ENCODE measurements at places on chromosomes 3 and 15.
A peak's percentile ranks its signal among the peaks of the same experiment; 100 is the strongest.

- peak; percentile 5 for DNase-seq
These were observed 120.9 kb downstream of the ERC2 start for GRCh38 chr3:56347219-56347871.

GRCh38 chr3:55790596-55791350 lies 303.7 kb upstream of the WNT5A start:
- no peak for DNase-seq

GRCh38 chr3:123071146-123071545 lies 4.3 kb downstream of the PDIA5 start:
- DNase-seq: no peak

- DNase-seq: no peak
These were observed 145.5 kb upstream of the SYNPR start for GRCh38 chr3:63132461-63133250.

DNA sequence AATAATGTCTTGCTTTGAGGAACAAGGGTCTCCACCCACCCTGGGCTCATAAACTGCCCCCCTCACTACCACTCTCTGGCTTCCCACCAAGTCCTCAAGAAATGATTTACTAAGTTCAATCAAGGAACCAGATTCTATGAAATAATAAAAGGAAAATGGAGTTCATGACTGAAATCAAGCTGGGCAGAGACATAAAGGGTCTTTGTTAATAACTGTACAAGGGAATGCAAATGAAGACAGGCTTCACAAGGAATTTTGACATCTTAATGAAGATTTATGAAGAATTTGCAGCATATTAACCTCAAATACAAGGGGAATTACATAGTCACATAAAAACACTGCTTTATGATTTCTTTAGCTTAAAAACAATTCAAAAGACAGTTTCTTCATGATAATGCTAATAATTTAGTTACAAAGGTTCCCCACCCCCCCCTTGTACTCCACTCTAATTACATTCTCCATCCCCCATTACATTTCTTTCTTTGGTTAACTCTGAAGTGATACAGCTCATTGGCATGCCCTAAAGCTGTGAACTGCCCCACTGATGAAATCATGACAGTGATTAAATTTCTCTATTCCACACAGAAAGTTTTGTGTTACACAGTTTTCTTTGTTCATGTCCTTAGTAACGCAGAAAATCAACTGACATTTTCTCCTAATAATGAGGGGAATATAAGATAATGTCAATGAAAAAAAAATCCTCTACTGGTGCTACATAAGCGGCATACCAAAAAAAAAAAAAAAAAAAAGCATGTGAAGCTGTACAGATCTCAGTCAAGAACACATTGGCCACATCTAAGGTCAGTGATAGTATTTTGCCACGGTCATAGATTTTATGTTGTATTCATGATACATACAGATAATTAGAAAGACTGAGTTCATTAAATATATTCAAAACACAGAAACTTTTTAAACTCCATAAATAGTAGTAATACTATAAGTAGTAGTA lies 54.4 kb downstream of the WWTR1 start:
- no peak for DNase-seq

- DNase-seq: no peak
These were observed 64.6 kb downstream of the FBLN2 start for GRCh38 chr3:13613343-13614190.

DNA sequence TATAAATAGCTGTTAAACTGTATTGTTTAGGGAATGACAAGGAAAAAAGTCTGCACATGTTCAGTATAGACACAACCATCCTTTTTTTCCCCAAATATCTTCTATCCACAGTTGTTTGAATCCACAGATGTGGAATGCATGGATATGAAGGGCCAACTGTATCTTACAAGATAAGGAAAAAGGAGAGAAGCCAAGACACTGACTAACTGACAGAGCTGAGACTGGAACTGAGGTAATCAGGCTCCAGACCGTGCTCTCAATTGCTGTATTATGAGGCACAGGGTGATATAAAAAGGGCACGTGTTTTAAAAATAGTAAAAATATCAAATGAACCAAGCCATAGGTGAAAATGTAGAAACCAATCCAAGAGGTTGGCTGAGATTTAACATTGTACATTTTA lies 49.0 kb downstream of the DHX36 start:
- no peak for DNase-seq

GRCh38 chr15:76979331-76979925 lies 15.5 kb upstream of the PSTPIP1 start:
- no peak for DNase-seq

- no peak for DNase-seq
These were observed 25.9 kb downstream of the GALNT15 start for GRCh38 chr3:16200411-16200810.

DNA sequence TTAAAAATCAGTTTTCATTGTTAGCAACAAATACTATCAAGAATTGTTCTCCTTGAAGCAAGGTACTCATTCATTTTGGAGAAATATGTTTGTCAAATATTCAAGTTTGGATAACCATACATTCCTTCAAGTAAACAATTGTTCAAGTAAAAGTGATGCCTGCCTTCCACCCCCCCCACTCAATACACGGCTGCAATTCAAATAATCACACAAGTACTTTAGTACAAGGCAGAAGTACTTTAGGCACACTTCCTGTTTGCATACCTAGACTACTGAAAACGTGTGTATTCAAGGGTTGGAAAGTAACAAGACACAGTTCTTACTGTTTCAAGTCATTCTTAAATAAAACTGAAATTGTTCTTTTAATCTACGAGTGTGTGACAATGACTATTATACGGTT lies 45.4 kb downstream of the TJP1 start:
- no peak for DNase-seq

- no peak for DNase-seq
These were observed 49.4 kb upstream of the ACVR2B start for GRCh38 chr3:38404286-38404685.

DNA sequence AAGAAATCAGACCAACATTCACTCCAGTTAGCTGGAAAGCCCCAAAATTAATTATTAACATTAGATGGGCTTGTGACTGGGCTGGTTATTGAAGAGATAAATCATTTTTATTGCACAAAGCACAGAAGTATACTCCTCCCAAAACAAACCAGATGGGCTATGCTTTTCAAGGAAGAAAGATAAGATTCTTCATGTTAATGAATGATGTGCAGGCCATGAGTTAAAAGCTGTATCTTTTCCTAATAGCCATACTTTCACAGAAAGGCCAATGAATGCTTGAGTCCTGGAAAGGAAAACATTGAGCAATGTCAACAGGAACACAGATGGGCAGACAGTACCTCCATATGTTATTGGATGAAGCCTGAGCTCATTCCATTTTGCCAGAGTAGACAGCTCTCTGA lies 55.4 kb downstream of the OCA2 start:
- DNase-seq: no peak

- DNase-seq: no peak
These were observed 5.4 kb downstream of the TYRO3 start for GRCh38 chr15:41564286-41564959.

DNA sequence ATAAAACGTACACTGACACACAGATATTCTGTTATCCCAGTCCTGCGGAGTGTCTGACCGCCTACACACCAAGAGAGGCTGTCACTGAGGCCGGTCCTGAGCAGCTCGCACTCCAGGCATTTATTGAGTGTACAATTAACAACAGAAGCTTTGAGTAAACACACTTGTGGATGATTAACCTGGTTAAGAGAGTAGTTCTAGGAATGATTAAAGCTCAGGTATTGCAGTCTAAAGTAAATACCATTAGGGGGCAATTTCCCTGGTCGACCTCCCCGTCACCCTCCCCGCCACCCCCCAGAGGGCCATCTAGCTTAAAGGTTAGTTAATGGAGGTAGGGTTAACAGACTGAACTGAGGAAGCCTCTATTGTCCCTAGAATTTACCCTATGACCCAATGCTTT lies 1278.5 kb downstream of the NSUN3 start:
- no peak for DNase-seq

- DNase-seq: no peak
These were observed 4.5 kb downstream of the THBS1 start for GRCh38 chr15:39585389-39585841.

- DNase-seq: no peak
These were observed 161.5 kb downstream of the FEZF2 start for GRCh38 chr3:62211675-62212429.

DNA sequence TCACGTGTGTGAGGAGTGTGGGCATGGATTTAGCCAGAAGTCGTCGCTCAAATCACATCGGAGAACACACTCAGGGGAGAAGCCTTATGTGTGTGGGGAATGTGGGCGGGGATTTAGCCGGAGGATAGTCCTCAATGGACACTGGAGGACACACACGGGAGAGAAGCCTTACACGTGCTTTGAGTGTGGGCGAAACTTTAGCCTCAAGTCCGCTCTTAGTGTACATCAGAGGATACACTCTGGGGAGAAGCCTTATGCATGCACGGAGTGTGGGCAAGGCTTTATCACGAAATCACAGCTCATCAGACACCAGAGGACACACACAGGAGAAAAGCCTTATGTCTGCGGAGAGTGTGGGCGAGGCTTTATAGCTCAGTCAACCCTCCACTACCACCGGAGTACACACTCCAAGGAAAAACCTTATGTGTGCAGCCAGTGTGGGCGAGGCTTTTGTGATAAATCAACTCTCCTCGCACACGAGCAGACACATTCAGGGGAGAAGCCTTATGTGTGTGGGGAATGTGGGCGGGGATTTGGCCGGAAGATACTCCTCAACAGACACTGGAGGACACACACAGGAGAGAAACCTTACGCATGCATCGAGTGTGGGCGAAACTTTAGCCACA lies 28.1 kb downstream of the ZNF589 start:
- DNase-seq: peak; percentile 35

DNA sequence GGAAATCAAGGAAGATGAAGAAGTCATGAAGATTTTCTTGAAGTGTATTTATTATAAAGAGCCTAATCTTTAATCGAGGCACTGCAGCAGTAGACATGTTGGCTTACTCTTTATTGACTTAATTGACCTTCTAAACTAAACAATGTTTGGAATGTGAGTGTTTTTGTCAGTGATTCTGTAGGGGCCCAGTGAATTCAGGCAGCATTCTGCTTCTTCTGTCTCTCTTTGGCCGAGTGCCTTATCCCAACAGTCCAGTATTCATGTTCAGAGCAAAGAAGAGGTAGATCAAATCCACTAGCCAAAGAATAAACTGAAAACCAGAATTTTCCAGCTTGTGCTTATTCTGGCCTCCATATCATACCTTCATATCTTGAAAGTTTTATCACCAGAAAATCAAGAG lies 55.7 kb downstream of the RLBP1 start:
- no peak for DNase-seq

GRCh38 chr3:183122257-183122932 lies 23.1 kb upstream of the MCCC1 start:
- DNase-seq: no peak

GRCh38 chr3:74523811-74524210 lies 90.6 kb downstream of the CNTN3 start:
- no peak for DNase-seq

DNA sequence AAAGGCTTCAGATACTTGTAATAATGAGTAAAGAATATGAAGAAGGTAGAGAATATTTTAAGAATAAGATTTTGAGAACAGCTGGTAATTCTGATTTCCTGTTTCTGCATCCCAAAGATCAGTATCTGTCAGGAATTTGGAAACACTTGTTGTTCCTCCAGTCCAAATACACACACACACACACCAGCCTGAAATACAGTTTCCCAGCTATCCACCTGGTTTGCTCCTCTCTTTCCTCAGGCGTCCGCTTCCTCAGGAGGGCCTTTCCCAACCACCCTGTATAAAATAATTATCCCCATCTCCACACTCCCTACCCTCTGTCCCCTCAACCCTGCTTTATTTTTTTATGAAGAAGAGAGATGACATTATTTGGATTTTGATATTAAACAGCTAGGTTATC lies 2.0 kb upstream of the FSIP1 start:
- DNase-seq: no peak

GRCh38 chr3:123096731-123097130 lies 29.9 kb downstream of the PDIA5 start:
- DNase-seq: no peak

- no peak for DNase-seq
These were observed 55.4 kb downstream of the SPRED1 start for GRCh38 chr15:38307861-38308641.

DNA sequence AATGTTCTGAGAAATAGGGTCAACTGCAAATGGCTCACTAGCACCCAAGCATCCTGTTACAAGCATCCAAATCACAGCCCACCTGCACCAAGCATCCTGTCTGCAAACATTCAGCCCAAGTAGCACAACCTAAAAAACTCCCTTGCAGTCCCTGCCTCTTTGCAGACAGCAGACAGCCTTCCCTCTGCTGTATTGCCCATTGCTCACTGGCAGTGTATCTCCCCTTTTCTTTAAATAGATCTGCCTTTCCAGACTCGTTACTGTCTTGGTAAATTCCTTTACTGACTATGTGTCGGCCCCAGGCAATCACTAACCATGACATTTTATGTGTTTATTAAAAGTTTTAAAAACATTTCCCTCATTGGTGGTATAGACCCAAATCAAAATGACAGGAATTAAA lies 155.4 kb downstream of the ADAMTSL3 start:
- no peak for DNase-seq

DNA sequence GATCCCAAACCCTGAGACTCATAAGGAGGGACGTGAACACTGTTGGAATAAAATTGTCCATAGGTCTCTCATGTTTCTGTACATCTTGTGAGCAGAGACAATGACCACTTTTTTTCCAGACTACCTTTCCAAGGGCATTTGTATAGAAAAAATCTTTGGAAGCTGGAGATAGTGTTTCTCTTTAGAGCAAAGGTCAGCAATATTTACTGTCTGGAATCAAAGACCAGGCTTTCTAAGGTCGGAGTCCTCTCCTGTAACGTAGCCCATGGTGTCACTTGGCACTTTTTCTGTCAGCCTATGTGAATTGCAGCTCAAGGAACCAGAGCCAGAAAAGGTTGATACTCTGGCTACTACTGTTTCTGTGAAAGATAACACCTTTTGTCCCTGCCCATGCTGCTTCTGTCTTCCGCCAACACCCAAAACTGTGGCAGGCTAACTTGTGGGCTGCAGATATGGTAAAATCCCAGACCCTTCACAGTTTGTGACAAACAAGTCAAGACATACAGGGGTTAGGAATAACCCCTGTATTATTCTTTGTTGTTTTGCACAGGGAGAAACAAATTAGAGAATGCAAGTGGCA lies 578.3 kb downstream of the GRM7 start:
- DNase-seq: no peak

DNA sequence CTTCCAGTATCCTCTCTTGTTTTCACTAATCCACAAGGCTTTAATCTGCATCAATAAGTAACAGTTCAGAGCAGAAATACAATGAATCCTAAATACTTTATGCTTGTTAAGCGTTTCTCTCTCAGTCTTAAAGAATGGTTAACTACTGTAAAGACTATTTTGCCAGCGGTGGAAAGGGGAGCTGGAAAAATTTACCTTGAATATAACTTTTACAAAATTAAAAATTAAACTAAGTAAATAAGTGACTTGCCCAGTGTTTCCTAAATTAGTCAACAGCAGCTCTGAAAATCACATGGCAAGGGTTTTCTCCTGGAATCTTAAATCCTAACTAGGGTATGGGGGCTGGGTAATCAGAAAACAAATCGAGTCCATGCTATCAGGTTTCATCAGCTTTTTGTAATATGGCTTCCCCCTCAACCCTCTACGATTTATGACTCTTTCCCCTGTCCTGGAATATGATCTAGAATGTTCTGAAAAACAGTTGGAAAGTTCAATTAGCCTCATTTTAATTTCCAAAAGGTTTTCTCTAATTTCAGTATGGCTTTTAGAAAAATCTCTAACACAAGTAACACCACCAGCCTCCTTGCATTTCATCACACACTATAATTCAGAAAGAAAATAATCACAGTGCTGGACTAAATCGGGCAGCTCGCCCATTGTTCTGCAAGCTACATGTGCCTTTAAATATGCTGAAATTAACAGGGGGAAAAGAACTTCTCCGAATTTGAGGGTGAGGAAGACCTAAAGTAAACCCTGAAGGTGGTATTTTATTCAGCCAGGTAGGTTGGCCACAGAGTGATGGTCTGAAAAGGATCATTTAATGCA lies 133.5 kb downstream of the ADAMTS9 start:
- no peak for DNase-seq
